GDM1 (cell line): ENCODE measurements at places on chromosomes 1 and 21.

- peak; percentile 17 for DNase-seq
Measured at GRCh38 chr1:236103646-236104218, 38.6 kb upstream of the GPR137B start.

- no peak for DNase-seq
Measured at GRCh38 chr1:101247404-101248287, 10.8 kb downstream of the S1PR1 start.

GRCh38 chr1:17586172-17586964 lies 46.9 kb downstream of the ARHGEF10L start:
- DNase-seq = no peak

- no peak for DNase-seq
Measured at GRCh38 chr1:2170211-2170610, 24.4 kb downstream of the FAAP20 start.

- DNase-seq = no peak
Measured at GRCh38 chr1:45465277-45465676, 25.7 kb downstream of the TESK2 start.

DNA sequence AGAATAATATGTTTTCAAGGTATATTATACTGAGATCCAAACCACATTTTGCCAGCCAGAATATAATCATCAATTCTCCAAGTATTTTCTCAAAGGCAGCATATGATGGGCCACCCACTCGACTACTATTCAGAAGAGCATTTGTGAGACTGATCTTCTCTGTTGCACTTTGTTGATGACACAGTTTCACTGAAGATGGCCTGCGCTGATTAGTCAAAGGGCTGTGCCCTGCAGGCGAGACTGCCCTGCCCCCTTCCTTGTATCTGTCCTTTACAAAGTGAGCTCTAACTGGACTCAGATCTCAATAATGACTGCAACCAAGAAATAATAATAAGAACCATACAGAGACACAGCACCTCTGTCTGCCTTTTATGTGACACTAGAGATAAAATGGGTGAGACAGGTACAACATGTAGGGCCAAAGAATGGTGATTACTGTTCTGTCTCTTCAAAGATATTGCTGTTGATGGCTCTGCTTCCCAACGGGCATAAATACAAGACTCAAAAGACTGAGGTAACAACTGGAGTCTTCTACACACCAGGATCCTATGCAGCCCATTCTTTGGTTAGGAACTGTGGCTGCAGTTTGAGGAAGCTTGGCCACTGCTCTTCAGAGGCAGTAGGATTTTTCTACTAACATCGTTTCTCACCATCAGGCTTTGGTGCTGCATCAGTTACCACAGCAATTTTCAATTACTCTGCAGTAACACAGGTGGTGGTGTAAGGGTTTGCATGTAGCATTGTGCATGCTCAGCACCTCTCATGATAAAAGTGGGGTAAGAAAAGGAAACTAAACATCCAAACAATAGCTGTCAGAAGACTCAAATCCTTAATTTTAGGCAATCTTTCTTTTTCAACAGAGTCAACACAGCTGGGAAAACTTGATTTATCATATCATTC lies 481.1 kb downstream of the PTBP2 start:
- no peak for DNase-seq

- DNase-seq = peak; percentile 82
Measured at GRCh38 chr1:30768830-30769718, 11.5 kb upstream of the LAPTM5 start.

DNA sequence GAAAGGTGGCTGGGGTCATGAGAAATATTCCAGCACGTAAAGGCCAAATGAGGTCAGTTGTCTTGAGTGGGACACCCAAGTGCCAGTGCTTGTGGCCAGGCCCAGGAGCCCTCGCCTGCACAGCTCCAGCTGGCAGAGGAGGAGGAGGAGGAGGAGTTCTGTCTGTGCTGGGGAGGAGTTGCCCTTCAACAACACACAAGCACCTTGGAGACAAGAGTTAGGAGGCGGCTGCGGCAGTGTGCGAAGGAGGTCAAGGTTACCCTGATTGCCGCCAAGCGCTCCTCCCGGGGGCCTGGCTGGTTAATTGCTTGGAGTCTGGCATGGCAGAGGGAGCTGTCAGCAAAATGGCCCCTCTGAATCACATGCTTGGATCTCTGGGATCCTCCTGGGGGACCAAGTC lies 45.1 kb downstream of the GRIK3 start:
- no peak for DNase-seq
